ENCODE measurements at places on chromosomes 1 and 21. TPM values are rescaled to one million over a fixed set of nuclear protein-coding genes. Genes with fewer than 3 reads are reported as not detected.
A peak's percentile ranks its signal among the peaks of the same experiment; 100 is the strongest.

DNA sequence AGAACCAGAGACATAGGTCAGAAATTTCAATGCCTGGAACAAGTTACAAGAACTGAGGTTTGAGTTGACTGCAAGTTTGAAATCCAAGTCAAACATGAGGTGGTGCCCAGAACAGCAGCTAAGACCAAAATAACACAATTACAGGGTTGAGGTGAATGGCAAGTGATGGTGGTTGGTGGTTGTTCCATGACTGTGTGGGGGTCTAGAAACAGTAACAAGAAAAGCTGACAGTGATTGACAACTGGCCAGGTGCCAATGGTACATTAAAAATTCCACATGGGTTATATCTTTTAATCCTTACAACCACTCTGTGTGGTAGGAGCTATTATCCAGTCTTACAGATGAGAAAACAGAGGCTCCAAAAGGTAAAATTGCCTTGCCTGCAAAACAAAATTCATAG lies 32.0 kb downstream of the RIMS3 start:
- DNase-seq, result no peak

VWA5B1 gene
- total RNA-seq, result 1.0 TPM

- DNase-seq, result no peak
Measured at GRCh38 chr1:16141573-16142336, 14.1 kb downstream of the EPHA2 start.

DNA sequence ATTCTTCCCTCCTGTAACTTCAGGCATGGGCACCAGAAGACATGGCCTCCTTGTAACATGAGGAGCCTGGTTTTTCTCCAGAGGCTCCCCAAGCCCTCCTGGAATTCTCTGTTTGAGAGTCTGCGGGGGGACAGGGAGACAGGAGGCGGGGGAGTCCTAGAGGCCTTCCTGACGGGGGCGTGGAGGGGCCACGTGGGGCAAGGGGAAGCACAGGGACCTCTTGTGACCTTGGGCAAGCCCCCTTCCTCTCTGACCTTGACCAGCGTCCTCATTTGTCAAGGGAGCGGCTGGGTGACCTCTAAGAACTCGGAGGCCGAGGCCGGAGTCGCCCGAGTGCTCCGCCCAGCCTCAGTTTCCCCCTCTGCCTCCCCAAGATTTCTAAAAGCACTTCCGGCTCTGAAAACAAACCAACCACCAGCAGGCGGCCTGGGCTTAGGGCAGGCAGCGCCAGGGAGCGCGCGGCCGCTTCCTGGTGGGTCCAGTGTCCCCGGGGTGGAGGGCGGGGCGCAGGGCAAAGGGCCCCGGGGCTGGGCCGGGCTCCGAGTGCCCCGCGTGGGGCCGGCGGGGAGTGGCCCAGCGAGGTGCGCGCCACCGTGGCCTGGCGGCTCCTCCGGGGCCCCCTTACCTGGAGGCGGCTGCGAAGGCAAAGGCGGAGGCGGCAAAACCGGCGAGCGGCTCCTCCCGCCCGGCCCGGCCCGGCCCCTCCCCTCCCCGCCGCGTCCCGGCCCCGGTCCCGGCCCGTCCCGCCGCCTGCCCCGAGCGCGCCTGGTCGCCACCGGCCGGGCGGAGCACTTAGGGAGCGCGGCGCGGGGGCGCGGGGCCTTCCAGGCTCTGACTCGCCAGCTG lies at the start of gene TMCO4:
TSS of gene TMCO4 (minus strand) at position 687 of the 846 bp plus-strand sequence. CDS start 19,158 bp downstream, outside the sequence.
- DNase-seq, result peak; percentile 51

DNA sequence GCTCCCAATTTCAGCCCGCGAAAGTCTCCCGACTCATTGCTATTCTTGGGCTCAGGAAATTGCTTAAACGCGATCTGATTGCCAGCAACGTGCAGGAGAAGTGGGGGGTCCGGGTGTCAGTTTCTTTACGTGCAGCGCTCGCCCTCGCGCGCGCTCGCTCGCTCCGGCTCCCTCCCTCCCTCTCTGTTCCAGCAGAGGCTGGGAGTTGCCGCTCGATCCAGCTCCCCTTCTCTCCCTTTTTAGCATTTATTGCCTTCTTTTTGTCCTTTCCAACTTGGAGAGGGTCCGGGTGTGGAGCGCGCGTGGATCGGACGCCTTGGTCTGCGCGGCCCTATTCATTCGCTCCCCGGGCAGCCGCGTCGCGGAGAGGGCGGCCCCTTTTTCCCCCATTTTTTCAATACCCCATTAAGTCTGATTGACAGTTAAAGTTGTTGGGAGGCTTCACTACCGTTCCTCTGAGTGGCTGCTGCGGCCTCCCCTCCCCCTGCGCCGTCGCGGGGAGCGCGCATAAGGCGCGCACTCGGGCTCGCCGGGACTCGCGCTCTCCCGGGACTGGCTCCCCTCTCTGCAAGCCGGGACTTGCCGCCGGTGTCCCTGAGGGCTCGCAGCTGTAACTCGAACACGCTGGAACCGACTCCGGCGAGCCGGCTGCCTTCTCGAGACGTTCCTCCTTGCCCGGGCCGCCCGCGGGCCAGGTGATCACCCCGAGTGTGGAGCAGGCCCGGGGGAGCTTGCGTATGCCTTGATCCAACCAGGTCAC lies at the start of gene DHRS3:
TSS of gene DHRS3 (minus strand) at position 310 of the 760 bp plus-strand sequence. CDS start 862 bp downstream, outside the sequence.
- DNase-seq, result peak; percentile 91

DNA sequence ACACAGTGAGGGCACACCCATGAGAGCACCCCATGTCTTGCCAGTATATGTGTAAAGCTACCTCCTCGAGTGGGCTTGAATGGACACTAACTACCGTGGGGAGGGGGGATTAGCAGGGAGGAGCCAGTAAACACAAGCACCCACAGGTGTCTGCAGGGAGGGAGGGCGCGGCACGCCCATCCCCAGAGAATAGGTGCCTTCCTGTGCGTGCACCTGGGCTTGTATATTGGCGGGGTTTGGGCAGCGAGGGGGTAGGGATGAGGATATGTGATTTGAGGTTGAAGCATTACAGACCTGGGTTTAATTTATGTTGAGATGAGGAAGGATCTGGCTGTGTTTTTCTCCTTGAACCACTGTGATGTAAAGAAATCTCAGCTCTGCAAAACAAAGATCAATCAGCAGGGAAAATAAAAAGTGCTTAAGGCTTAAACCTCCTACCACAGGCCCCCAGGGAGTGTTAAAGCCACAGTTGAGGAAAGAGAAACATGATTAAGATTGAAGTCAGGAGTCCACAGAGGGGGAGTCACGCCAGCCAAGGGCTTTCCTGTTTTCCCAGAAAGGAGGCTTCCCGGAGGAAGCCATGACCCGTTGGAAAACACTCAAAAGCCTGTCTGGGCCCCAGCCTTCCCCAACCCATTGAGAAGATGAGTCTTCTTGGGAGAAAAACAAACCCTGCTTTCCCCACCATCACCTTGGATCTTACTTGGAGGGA lies 80.0 kb downstream of the CAMK2N1 start:
- peak; percentile 21 for DNase-seq

DNA sequence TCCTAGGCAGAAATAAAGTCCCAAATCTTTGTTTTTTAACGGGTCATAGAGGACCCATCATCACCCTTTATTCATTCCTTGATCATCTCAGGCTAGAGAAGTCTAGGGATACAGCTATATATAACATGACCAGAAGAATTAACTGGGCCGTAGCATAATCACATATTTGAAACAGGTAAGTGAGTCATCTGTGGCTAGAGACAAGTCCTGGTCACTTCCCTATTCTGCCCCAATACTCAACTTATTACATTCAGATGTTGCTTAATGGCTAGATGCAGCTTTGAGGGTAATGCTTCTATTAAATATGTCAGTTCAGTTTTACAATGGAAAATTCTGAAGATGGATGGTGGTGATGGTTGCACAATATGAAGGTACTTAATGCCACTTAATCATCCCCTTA lies 47.0 kb downstream of the EXO1 start:
- DNase-seq, result no peak

DNA sequence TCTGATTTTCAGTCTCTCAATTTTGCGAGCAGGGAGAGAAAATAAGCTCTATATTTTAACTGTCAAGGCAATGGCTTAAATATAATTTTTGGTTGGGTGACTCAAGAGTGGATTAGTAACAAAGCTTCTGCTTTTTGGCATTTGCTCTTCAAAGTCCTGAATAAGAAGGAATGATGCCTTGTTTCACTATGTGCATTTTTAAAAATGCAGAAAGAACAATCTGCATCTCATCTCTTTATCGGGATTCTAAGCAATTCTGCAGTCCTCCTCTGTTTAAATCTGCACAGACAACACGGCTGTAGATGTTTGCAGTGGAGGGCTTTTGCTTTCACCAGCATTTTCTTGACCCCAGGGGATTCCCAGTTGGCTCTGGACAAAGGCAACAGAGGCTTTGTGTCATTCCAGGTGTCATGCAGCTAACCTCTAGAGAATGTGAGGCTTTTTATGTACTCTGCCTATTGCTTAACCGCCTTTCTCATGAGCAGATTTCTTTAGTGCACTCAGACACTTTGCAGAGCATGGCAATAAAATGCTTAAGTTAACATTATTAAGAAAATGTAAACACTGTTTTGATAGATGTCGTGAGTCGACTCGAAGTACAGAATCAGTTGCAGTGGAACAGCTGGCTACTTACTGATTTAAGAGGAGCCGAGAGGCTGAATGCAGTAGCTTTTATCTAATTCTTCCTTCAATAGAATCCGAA lies 783.2 kb upstream of the NEGR1 start:
- peak; percentile 73 for DNase-seq

- DNase-seq, result no peak
Measured at GRCh38 chr21:36909901-36910561, 56.4 kb downstream of the HLCS start.

WDR64 gene
- total RNA-seq, result not detected

GRCh38 chr1:232943679-232944252 lies 6.6 kb upstream of the NTPCR start:
- DNase-seq, result no peak

- DNase-seq, result no peak
Measured at GRCh38 chr1:24481101-24481500, 21.5 kb upstream of the RCAN3 start.

TRNP1 gene
- total RNA-seq, result 69.3 TPM

- DNase-seq, result no peak
Measured at GRCh38 chr1:75123756-75124155, 10.4 kb upstream of the LHX8 start.

DNA sequence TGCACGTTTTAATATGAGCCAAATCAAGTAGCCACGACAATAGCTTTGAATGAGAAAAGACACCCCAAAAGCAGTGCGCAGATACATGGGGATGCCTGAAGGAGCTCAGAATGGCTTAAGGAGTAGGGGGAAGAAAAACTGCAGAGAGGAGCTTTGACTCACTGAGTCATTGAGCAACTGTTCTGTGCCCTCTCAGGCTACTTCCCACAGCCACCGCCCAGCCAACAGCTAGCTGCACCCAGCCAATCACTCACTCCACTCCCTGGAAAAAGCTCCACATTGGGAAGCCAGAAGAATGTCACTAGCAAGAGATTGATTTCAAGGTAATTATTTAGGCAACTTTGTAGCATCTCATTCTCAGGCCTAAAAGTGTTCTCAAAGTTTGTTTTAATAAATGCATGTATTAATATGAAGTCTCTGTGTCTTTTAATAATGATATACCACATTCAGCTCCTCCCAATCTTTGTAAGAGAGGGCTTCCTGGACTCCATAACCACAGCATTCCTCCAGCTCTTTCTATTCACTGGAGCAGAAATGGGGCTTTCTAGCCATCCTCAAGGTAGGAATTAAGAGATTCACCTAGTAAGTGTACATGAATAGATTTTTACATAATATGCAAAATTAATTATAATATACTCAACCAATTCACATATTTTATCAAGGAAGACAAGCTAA lies 16.8 kb downstream of the DUSP10 start:
- no peak for DNase-seq

DNA sequence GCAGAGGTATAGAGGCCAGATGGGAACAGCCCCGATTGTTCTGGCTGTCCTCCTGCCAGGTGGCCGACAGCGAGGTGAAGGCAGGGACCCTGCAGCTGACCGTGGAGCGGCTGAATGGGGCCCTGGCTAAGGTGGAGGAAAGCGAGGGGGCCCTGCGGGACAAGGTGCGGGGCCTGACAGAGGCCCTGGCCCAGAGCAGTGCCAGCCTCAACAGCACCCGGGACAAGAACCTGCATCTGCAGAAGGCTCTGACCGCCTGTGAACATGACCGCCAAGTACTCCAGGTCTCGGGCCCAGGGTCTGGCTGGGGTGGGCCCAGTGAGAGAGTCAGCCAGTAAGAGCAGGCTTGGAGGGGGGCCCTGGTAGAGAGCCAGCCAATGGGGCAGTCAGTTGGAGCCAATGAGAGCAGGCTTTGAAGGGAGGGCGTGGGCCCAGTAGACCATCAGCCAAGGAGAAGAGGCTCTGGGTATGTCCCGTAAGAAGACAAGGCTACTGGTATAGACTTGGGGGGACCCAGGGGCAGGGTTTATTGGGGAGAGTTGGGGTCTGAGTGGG lies 11.3 kb downstream of the MFAP2 start:
- no peak for DNase-seq

CD1C gene
- total RNA-seq, result not detected

- no peak for DNase-seq
Measured at GRCh38 chr21:33332143-33332542, 7.4 kb downstream of the IFNAR1 start.

- DNase-seq, result no peak
Measured at GRCh38 chr1:237482777-237483176, 407.9 kb downstream of the ZP4 start.

GRCh38 chr1:1438531-1439381 lies 3.3 kb downstream of the VWA1 start:
- DNase-seq, result no peak

DNA sequence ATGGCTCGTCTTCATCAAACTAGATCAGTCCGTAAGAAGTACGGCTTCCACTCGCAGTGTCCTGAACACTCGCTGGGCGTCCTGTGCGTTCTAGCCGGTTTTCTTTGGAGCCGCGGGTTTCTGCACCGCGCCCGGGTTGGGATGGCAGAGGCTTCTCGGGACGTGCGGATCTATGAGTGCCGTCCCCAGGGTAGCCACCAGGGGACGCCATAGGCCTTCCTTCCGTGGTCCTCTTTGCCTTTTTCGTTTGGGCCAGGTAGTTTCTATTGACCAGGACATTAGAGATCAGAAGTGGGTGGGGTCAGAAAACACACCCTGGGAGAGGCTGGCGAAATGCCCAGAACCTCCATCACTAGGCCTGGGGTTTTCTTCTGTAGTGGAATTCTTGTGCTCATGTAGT lies 273.8 kb downstream of the FAM72C start:
- peak; percentile 71 for DNase-seq

RCSD1 gene
- total RNA-seq, result 0.73 TPM

SLC1A7 gene
- total RNA-seq, result not detected

DNA sequence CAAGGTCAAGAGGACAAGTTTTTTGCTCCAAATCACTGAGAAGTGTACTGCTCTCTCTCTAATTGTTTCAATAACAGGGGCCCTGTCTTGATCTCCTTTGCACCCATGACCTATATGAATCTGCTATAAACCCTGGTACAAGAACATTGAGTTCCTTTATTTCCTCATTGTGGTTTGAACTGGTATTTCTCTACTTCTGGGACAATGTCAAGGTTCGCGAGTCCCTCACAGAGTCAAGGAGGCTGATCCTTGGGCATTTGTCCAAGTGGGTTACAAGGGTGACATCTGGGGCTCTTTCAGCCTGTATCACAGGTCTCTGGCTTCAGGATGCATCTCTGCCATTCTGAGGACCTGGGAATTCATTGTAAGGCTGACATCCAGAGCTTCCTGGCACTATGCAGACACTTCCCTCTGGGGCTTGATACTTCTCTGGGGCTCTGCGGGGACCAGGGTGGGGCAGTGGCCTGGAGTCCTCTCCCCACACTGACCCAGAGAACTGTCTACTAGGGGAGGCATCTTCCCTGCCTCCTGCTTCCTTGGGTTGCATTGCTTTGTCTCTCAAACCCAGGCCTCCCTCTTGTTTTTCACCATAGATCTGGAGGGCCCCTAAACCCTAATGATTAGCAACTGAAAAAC lies 22.5 kb upstream of the ZNF648 start:
- DNase-seq, result no peak

- DNase-seq, result no peak
Measured at GRCh38 chr1:226394462-226394861, 13.4 kb downstream of the PARP1 start.

All from GM23338 (cell line).